ENCODE measurements at places on chromosomes 11 and 22. TPM values are rescaled to one million over a fixed set of nuclear protein-coding genes. Genes with fewer than 3 reads are reported as not detected.

Gene DGCR6
- 6.5 TPM for total RNA-seq

DNA sequence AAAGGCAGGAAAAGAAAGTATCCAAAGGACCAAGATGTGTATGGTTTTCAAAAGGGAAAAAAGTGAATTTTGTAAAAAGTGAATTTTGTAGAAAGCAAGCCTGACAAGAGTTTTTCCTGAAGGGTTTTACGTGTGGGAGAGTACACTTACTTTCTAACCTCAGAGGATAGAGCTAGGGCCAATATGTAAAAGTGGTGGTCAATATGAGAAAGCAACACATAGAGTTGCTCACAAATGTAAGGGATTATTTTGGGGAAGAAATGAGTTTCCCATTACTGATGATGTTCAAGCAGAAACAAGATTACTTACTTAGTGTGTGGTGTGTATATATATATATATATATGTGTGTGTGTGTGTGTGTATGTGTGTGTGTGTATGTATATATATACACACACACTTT lies 162.5 kb downstream of the SWAP70 start:
- DNase-seq, result no peak
- H3K27ac ChIP-seq, result no peak overlapping the region
- peaks cover 2% of the 10 kb centered on the region for H3K27me3 ChIP-seq
- no peak overlapping the region for H3K4me3 ChIP-seq
- no peaks in the 10 kb centered on the region for H3K4me1 ChIP-seq

DNA sequence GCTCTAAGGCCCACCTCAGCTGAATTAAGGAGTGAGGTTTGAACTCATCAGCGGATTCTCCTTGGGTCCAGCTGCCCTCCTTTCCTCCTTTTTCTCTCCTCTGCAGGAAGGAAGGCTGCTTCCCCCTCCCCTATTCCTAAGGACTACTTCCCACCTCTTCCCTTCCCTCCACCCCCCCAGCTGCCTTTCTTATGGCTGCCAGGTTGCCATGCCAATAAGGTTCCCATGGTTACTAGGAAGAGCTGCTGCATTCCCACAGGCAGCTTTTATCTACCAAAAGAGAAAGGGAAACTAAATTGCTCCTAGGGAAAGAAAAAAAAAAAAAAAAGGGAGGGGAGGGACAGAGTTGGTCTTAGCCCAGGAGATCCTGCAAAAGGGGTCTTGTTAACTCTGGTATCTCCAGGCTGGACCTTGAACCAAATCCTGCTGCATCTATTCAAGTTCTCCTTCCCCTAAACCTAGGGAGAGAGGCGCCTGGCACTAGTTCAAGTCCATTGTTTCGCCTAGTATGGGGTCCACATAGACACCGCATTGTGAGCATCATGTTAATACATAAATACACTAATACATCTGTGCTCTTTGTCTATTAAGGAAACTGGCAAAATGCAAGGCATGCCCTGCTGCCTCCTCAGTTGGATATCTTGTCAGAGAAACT lies 21.2 kb upstream of the FEZ1 start:
- H3K4me3 ChIP-seq, result no peak overlapping the region
- no peak for DNase-seq
- peaks cover 17% of the 10 kb centered on the region for H3K4me1 ChIP-seq
- no peak overlapping the region for H3K27ac ChIP-seq

DNA sequence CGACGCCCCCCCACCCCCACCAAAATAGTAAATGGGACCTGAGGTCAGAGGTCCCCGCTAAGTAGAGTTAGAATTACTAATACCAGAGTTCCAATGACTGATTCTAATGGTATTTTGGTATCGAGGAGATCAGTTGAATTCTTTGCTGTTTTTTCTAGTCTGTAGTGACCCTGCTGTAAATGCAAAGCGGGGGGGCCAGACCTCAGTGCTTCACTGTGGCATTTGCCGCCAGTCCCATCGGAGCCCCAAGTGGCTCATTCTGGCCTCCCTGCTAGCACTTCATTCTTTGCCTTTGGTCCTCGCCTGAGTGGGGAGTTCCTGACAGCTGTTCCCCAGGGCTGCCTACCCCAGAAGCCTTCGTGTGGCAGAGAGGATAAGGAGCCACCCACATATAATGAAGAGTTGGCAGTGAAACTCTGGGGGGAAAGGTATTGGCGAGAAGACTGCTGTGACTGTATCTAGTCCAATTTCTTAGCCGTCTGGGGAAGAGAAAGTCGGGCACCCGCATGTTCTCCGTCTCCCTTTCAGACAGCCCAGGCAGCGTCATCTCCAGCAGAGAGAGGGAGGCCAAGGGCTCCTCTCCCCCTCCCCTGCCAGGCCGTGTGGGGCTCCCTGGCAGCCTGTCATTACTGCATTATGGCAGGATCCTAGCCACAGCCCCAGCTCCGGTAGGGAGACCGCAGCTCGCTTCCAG lies 19.4 kb upstream of the CABP7 start:
- H3K4me1 ChIP-seq, result peaks cover 17% of the 10 kb centered on the region
- no peak overlapping the region for H3K4me3 ChIP-seq
- peaks cover 7% of the 10 kb centered on the region for H3K36me3 ChIP-seq
- H3K27me3 ChIP-seq, result no peaks in the 10 kb centered on the region
- DNase-seq, result no peak

DNA sequence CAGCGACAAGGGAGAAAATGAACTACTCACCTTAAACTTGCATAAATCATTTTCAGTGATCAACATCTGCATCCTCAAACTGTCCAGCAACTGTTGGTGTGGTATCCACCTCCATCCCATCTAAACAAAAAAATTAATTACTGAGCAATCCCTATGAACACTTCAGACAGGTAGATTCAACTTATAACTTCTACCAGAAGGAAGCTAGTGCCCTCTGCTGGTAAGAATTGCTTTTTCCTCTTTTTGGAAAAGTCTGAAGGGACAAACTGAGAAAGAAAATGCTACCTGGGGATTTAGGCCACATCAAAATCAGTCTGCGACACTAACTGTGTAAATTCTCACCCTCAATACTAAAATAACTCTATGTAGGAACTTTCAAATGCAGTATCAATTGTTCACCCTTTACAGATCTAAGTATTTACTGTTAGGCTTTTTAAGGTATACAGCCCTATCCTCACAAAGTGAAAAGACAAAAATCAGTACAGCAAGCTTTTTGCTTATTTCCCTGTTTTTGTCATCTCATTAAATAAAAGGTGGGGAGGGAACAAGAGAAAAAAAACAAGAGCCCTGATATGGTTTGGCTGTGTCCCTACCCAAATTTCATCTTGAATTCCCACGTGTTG lies 17.9 kb downstream of the CLNS1A start:
- peaks cover 65% of the 10 kb centered on the region for H3K36me3 ChIP-seq
- H3K4me1 ChIP-seq, result no peaks in the 10 kb centered on the region
- DNase-seq, result no peak
- no peak overlapping the region for H3K27ac ChIP-seq
